ENCODE measurements at places on chromosomes 13 and 19.
A peak's percentile ranks its signal among the peaks of the same experiment; 100 is the strongest.

- DNase-seq = peak; percentile 87
Observed at GRCh38 chr19:40365613-40366401, 17.3 kb downstream of the PLD3 start.

DNA sequence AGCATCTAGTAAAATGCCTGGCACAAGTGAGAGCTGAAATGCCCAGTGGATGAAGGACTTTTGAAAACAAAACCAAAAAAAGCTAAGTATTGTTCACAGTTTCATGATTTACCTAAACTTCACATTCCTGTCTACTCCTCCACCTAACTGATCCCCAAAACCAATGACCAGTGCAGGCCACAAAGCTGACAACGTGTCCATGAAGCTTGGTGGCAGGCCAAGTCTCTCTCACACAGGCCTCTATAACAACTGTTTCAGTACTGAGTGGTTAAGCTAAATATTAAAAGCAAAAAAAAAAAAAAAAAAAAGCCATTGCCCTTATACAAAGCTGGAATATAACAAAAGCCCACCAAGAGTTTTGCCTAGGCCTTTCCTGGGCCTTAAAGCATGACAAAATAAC is 36.4 kb downstream of the STK24 start:
- DNase-seq = no peak

DNA sequence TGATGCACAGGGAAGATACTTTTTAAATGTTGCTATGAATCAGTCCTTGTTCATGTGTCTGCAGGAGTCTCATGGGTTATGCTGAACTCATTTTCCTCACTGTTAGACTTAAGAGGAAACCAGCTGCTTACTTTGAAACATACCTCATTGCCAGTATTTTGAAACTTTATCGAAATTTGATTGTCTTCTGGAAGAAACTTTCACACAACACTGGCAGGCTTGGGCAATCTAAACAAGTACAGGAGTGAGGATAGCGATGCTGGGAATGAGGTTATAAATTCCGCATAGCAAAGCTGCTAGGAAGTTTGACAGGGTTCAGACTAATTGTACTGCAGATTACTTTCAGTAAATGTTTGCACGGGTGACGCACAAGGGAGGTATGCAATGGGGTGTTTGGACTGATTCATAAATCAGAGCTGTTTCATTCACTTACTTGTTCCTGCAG is 245.7 kb downstream of the DNAJC15 start:
- DNase-seq = no peak

DNA sequence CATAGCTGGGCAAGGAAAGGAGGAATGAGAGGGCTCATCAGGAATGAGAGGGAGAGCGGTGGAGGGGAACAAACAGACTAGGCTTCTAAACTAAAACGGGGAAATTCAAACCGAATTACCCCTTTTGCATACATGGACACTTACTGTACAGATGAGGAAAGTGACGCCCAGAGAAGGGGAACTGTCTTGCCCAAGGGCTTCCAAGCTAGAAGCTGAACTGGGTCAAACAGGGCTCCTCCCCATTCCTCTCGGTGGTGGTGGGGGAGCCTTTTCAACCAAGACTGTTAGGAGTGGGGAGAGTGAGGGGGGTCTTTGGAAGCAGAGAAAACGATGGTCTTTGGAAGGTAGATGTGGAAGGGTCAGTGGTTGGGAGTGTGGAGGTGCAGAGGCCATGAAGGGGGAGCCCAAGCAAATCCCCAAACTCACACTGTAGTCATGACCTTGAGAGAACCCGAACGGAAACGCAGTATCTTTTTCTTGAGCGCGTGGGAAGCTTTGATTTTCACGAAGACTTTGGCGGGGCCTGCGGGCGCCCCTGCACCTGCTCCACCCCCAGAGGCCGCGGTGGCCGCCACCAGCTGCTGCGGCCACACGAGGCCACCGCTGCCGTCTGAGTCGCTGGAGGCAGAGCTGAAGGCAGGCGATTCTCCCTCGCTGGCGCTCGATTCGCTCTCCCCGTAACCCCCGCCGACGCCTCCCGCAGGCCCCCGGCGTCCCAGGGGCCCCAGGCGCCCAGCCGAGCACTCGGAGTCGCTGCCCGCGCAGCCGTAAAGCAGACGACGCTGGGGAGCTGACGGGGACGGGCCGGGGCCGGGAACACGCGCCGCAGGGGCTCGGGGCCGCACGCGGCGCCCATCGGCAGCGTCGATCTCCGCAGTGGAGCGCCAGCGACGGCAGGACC is 12.3 kb upstream of the GNG8 start:
- peak; percentile 50 for DNase-seq

GRCh38 chr19:940591-941291 is 14.9 kb downstream of the ARID3A start:
- no peak for DNase-seq

DNA sequence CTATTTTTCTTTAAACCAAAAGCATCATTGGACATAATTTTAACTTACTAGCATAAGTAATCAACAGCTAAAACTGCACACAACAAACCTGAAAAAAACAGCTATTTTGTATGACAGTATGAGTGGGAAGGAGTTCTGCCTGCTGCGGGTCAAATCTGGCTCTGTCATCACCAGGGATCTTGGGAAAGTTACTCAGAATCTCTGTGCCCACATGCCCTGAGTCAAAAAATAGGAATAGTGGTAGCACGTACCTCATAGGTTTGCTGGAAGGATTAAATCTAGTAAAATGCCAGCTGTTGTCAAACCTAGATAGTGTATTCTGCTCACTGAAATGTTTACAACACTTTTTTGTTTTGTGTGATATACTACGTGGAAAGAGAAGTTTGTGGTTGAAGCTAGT is 1.1 kb downstream of the CLN5 start:
- DNase-seq = no peak

- no peak for DNase-seq
Observed at GRCh38 chr13:47112205-47112902, 215.5 kb upstream of the HTR2A start.

DNA sequence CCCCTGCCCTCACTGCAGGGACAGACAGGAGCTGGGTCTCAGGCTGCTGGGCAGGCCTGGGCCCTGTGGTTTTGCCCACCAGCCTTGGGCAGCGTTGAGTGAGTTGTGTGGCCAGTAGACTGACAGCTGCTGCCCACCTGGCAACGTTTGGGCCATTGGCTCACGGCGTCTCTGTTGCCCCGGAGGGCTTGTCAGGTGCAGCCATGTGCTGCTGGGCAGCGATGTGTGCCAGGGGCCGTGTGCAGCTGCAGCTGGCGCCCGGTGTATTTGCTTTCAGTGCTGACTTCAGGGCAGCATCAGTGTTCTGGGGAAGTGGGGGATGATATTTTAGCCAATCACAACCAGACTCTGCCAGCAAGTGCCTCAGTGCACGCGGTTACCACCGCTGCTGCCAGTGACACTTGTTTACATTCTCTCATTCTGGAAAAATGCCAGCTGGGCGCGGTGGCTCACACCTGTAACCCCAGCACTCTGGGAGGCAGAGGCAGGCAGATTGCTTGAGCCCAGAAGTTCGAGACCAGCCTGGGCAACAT is 10.6 kb downstream of the FZR1 start:
- no peak for DNase-seq

- DNase-seq = no peak
Observed at GRCh38 chr13:76991432-76991795, 467 bp upstream of the CLN5 start.
